Natural killer cell treated with Interleukin-12 subunit alpha and Interleukin-12 subunit beta and Interleukin-15 and Interleukin-18, amount 100 ng/mL, for 72 hours (primary cell): ENCODE measurements at places on chromosomes 3 and 15. TPM values are rescaled to one million over a fixed set of nuclear protein-coding genes. Genes with fewer than 3 reads are reported as not detected.

Gene SCN11A
- total RNA-seq = 0.05 TPM

GRCh38 chr3:25273582-25274171, 154.4 kb upstream of the RARB start:
- DNase-seq = no peak

Gene TMOD2
- total RNA-seq = 7.2 TPM

GRCh38 chr3:127204841-127205582, 12.1 kb downstream of the PRR23E start:
- DNase-seq = no peak

GRCh38 chr15:90071220-90071807, 31.0 kb downstream of the IDH2 start:
- DNase-seq = peak; percentile 84

Gene SERF2
- 456 TPM for total RNA-seq

Gene SLC26A6
- 62.4 TPM for total RNA-seq
